ENCODE measurements at places on chromosomes 7 and 10.

DNA sequence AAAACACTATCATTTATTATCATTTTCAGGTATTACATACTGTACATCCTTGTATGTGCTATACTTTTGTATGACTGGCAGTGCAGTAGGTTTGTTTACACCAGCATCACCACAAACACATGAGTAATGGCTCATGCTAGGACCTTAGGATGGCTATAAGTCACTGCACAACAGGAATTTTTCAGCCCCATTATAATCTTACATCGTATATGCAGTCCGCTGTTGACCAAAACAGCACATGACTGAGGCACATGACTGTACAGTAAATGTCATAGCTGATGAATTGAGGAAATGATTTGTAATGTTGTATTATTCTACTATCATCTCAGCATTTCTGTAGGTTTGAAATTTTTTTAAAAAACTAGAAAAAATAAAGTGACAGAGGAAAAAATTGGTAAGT, 38.6 kb downstream of the BPGM start:
- DNase-seq: no peak

GRCh38 chr10:85635650-85636049, 730.9 kb downstream of the GRID1 start:
- no peak for DNase-seq

GRCh38 chr7:10474048-10474447, 499.6 kb upstream of the PHF14 start:
- no peak for DNase-seq

GRCh38 chr10:33774857-33775256, 440.4 kb upstream of the NRP1 start:
- no peak for DNase-seq

DNA sequence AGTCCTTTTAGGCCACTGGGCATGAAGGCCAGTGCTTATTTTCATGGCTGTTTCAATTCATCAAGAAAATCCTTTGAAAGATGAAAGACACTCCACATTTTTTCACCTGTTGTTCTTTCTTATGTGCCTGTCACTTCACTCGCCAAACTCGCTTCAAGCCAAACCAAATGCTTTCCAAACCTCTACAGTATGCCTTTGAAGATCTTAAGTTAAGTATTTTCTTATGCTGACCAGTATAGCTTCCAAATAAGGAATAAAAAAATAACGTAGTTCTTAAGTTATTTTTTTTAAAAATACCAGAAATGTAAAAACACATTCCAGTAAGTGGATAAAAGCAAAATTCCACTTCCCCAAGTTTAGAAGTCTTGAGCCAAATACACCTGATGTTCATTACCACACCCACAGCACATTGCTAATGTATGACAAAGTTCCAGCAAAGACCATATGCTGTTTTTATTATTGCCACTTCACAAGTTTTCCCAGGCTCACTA, 186.1 kb downstream of the MTERF1 start:
- no peak for DNase-seq

- DNase-seq: no peak
Measured at GRCh38 chr10:42882597-42882996, 100.0 kb downstream of the BMS1 start.

- no peak for DNase-seq
Measured at GRCh38 chr10:31131251-31131650, 99.6 kb upstream of the ZNF438 start.

DNA sequence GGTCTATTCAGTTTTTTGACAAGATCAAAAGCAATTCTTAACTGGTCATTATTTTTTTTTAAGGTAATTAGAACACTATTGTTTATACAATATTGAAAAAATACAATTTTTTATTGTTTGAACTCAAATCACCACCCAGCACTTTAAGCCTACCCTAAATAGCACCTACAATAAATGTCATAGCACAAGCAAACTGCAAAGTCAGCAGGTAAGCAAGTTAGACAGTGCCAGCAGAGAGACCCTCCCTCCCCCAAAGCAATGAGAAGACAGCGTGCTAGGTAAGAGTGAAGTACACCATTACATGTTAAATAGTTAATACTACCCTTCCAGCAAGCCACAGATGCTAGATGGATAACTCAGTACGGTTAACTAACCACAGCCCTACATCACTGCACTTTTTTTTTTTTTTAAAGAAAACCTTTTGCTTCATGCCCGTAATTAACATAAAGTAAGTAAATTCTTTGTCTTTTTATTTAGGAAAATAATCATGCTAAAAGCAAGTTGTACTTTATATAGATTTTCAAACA, 120.0 kb downstream of the UBE2H start:
- no peak for DNase-seq

GRCh38 chr10:97701438-97702069, 12.0 kb upstream of the MARVELD1 start:
- DNase-seq: peak; percentile 5

DNA sequence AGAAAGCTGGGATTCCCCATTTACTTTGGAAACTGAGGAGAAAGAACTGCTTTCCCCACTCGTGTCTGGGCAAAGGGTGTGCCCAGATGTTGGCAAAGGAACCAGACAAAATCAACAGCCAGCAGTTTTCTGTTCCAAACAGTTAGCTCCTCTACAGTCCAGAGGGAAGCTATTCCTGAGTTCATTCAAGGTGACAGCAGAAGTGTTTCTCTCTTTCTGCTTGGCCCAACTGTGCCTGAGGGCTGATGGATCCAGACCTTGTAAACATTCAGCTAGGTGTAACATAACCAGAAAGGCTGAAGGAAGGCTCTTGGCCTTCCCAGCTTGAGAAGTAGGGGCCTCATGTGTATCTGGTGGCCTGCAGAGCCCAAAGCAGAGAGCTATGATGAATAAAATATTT, 7.0 kb upstream of the ALDH18A1 start:
- no peak for DNase-seq

DNA sequence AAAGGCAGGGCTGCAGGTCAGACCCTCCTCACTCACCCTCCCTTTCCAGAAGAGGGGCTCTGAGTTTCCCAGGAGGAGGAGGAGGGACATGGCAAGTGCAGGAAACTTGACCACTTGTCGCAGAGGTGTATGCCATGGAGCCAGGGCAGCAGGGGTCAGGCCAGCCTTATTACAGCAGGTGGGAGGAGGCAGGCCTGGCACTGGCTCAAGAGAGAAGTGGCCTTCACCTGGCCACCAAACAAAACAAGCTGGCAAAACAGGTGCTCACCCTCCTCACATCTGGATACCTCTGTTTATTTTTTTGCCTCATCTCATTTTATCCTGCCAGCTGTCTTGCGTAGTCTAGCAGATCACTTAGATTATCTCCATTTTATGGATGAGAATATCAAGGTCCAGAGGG, 12.5 kb downstream of the COL13A1 start:
- DNase-seq: no peak

DNA sequence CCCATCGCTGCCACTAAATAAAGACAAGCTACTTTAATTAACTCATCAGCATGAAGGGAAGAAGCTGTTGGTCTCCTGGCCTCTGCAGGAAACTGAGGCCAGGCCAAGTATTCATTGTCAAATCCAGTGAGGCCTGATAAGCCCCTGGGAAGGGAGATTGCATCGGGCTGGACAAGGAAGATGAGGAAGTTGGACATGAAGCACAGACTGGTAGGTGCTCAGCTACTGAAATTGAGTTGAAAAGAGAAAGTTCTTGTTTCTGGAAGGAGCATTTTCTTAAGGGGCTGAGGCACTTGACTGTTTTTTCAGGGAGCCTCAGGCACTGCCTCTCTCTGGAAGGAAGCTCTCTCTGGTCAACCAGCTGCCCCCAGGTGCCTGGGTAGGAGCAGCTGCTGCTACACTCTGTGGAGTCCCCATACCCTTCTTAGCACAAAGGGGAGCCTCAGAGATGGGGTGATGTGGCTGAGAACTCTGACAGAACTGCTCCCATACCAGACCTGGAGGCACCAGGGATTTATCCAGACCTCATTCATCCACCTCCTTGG, 90.3 kb upstream of the IKZF1 start:
- DNase-seq: no peak

DNA sequence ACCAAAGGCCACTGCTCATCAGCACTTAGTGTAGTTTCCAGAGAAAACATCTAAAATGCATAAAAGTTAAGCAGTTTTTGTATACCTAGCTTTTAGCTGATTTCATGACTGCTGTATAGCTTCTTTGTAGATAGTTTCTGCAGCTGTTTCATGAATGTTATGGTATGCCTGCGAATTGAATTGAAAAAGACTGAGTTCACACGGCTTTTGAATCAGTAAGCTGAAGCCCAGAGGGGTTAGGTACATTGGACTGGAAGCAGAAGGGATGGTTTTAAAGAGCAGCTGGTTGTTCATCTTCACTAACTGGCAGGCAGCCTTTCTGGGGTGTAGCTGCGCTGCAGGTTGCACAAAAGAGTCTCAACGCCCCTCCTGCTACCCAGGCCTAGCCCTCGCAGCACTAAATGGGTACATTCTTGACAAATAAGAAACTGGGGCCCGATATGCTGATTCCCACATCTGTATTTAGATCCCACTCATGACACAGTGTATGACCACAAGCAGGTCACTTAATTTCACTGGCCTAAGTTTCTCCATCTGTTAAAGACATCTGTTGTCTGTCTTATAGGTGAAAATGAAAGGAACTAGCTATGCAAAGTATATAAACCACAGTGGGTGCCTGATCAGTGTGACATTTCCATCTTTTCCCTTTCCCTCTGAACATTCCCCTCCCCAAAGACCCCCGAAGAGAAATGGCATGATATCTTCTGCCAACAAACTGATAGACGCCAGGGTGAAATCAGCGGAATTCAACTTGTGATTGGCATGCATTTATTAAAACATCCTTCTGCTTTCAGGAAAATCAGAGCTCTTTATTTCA, 85.9 kb upstream of the AGBL3 start:
- no peak for DNase-seq

DNA sequence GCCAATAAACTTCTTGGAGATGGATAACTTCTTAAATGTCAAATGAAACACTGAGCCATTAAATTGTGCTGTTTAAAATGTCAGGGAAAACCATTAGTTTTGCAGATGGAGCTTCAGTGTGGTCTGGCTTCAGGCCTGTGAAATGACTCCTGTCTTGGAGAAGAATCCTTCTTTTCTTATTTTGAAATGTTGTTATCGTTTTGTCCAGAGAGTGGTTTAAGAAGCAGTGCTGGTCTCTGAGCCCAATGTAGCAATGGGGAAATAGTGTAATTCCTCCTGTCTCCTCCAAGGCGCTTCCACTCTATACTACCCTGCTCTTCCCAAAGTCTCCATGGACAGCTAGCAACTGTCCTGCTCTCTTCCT, 177.6 kb downstream of the REEP3 start:
- no peak for DNase-seq

DNA sequence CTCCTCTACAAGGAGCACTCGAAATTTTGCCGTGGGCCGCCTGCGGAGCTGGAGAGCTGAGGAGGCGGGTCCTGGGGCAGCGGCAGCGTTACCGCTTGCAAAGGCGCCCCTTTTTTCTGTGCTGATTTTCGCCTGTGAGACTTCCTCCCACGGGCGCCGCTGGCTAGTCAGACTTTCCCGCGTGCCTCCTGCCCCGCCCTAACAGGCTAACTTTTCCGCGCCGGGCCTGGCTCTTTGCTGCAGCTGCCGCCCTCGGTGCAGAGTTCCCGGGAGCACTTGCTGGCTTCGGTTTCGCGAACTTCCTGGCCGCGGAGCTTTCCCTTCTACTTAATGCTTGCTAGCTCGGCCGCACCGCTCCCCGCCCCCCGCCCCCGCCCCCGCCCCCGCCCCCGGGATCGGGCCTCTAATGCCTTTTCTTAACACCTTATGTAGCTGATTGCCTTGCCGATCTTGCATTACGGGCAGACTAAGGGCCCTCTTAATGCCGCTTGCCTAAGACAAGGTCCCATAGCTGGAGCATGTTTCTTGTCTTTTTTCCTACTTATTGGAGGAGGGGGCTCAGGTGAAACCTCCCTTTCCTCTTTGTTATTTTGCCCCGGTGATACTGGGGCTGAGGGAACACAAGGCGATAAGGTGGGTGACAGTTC, 37.9 kb upstream of the RASGEF1A start:
- peak; percentile 54 for DNase-seq

DNA sequence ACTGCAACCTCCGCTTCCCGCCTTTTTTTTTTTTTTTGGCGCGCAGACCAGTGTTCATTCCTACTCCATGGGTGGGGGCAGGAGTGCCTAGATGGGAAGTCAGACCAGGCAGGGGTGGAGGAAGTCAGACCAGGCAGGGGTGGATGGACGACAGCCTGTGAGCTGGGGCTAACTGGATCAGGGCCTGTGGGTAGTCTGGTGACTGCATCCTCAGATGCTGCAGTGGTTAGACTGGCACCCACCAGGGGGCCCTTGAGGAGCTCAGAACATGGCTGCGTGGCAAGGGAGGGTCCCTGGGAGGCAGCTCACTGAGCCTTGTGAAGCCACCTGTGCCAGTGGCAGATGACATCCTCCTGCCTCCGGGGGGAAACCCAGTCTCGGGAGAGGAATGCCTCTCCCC, 35.1 kb downstream of the RCC1L start:
- DNase-seq: no peak

- DNase-seq: no peak
Measured at GRCh38 chr10:114811862-114812261, 9.7 kb upstream of the FHIP2A start.

- DNase-seq: no peak
Measured at GRCh38 chr10:28095791-28096378, 97.0 kb upstream of the ODAD2 start.

- no peak for DNase-seq
Measured at GRCh38 chr10:484441-484924, 205.0 kb downstream of the DIP2C start.

GRCh38 chr7:45650404-45651394, 76.5 kb downstream of the ADCY1 start:
- no peak for DNase-seq

DNA sequence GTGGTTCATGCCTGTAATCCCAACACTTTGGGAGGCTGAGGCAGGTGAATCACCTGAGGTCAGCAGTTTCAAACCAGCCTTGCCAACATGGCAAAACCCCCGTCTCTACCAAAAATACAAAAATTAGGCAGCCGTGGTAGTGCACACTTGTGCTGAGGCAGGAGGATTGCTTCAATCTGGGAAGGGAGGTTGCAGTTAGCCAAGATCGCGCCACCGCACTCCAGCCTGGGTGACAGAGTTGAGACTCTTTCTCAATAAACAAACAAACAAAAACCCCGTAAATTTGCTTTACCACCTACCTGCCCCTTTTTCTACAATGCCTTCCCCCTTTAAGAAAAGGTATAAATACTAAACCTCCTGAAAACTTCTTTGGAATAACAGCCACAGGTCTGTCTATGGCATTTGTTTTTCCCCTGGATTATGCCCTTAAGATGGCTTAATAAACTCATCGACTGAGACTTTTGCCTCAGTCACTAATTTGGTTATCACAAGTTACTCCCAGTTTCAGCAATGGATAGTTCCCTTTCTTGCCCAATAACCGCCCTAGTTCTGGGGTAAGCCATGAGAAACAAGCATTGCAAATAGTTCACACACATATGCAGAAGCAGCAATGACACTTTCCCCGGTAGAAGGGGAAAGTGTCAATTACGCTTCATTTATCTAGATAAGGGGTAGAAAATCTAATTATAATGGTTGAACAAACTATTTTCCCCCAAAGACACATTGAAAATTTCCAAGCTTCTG, 52.8 kb upstream of the SVIL start:
- no peak for DNase-seq

GRCh38 chr10:124624466-124624865, 119.7 kb downstream of the FAM53B start:
- no peak for DNase-seq

GRCh38 chr10:82190432-82191260, 315.7 kb downstream of the NRG3 start:
- DNase-seq: no peak

GRCh38 chr7:38142736-38143135, 35.3 kb upstream of the STARD3NL start:
- no peak for DNase-seq
